NCI-H146 (cell line): ENCODE measurements at places on chromosomes 7 and 10.

DNA sequence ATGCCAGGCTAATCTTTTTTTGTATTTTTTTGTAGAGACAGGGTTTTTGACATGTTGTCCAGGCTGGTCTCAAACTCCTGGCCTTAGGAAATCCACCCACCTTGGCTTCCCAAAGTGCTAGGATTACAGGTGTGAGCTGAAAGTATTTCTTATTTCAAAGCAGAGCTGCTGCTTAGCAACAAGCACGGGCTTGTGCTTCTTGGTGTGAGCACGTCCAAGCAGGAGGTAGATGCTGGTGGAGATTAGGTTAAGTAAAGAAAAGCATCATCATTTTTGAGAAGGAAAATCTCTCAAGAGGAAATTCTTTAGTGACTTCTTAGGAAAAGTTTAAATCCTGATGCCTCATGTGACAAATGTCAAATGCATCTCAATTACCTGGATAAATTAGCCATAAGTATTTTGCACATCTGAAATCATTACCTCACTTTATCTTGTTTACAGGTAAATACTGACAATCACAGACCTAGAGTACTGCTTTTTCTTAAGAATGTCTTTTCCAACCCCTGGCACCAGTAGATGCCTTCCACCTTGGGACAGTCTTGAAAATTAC lies 431.8 kb upstream of the FZD8 start:
- no peak for DNase-seq

DNA sequence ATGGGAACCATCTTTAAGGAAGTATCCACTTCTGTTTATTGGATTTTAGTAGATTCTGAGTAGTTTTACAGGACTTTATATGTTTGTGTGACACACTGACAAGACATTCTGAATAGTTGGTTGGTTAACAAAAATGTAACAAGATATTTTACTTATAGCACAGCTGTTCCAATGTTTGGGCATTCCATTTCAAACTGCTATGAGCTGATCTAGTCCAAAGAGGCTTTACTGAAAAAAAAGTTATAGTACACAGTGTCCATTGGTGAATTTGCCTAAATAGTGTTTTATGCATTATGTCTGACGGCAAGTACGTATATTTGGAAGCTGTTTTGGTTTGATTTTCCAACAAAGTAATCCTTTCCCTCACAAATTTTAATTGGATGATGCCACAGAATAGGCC lies 99.1 kb downstream of the SAMD9 start:
- DNase-seq = no peak

- DNase-seq = no peak
Measured at GRCh38 chr7:140683657-140684056, 10.9 kb downstream of the ADCK2 start.

GRCh38 chr7:74121401-74122249 lies 38.0 kb downstream of the LIMK1 start:
- no peak for DNase-seq

DNA sequence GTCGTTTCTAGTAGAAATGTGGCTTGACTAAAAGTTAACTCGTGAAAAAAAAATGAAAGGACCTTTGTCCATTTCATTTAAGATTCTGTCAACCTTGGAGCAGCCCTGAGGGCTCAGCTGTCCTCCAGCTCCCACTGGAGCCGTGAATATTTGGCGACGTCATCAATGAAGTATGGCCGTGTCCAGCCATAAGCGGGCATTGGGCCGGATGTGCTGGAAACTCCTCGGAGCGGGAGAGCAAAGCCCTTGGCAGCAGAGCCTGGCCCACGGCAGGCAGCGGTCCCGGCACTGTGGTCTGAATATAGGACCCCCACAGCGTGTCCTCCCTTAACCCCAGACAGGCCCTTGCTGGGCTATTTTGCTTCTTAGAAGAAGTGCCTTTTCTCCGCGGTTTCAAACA lies 50.0 kb downstream of the JAKMIP3 start:
- no peak for DNase-seq

DNA sequence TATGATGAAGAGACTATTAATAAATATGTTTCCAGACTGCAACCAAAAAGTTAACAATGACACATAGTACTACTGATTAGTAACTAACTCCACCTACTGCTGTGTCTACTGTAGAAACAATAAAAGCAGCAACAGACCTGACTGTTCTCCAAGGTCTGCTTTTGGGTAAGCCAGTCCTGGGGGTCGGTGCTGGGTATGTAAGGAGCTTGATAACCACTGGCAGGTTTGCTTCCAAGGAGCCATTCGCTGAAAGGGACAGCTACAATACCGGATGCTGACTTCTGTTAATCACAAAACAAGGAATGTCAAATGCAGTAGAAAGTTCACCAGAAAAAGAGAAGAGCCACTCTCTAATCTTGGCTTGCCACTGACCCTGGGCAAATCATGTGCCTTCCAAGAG lies 17.7 kb downstream of the NCOA4 start:
- no peak for DNase-seq

DNA sequence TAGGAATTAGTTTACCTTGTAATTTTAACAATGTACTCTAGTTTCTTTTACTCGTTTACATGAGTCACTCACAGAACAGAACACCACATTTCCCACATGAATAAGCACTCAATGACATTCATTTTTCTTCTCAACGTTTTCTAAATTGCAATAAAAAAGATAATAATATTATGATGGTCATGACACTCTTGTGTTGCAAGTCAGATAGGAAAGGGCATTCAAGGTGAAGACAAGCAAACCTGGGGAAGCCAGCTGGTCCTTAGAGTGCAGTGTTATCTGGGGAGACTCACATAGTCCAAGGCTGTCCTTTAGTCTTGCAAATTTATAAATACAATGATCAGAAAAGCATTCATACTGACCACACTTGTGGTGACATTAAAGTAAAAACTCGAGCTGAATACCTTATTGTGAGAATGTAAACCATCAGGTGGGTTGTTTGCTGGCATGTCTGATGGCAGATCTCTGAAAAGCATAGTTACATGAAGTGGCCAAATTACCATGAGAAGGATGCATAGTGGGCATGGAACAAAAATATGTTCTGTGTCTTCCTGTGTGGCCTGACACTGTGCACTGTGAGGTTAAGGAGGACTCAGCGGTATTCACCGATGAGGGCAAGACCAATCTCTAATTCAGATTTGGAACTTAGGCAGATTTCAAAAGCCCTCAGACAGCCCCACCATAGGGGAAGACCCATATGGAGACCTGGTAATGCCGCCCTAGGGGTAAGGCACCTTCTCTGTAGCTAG lies 158.9 kb upstream of the ASAH2 start:
- no peak for DNase-seq

DNA sequence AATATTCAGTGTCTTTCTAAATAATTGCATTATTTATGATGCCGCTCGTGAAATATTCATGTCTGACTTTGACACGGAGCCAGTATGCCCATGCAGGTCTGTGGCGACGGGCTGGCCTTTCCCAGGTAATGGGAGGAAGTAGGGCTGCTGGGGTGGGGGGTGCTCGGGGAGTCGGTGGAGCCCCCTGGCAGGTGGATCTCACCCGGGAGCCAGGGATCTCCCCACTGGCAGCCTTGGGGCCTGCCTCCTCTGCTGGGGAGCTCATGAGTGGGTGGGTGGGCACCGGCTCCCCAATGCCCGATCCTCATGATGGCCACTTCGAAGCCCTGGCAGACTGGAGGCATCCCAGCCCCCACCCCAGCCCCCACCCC lies 52.8 kb downstream of the PWWP2B start:
- no peak for DNase-seq

GRCh38 chr7:151524331-151524730 lies 4.6 kb upstream of the RHEB start:
- no peak for DNase-seq

GRCh38 chr10:92778091-92778490 lies 70.2 kb upstream of the EXOC6 start:
- DNase-seq = no peak

DNA sequence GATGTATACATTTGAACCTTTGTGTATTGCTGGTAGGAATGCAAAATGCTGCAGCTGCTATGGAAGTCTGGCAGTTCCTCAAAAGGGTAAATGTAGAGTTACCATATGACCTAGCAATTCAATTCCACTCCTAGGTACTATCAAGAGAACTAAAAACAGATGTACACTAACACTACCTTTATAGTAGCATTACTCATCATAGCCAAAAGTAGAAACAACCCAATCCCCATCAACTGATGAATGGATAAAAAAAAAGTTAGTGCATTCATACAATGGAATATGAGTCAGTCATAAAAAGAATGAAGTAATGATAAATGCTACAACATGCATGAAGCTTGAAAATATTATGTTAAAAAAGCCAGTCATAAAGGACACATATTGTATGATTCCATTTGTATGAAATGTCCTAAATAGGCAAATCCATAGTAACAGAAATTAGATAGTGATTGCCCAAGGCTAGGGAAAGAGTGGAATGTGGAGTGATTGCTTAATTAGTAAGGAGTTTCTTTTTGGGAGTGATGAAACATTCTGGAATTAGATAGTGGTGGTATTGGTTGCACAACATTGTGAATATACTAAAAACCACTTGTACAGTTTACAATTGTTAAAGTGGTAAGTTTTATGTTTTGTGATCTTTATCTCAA lies 96.4 kb upstream of the AOAH start:
- no peak for DNase-seq

GRCh38 chr7:143436325-143436946 lies 6.8 kb upstream of the TAS2R60 start:
- DNase-seq = no peak
